ENCODE measurements at places on chromosomes 3 and 15. TPM values are rescaled to one million over a fixed set of nuclear protein-coding genes. Genes with fewer than 3 reads are reported as not detected.

Gene TXNRD3
- total RNA-seq, result 5.9 TPM

Gene CSPG4
- 0.13 TPM for total RNA-seq

Gene GOLGA6L26
- total RNA-seq, result not detected

Gene AP3B2
- total RNA-seq, result 1.0 TPM

Gene ANKRD63
- total RNA-seq, result 0.40 TPM

Gene PARP15
- not detected for total RNA-seq
